ENCODE measurements at places on chromosomes 1 and 21.

DNA sequence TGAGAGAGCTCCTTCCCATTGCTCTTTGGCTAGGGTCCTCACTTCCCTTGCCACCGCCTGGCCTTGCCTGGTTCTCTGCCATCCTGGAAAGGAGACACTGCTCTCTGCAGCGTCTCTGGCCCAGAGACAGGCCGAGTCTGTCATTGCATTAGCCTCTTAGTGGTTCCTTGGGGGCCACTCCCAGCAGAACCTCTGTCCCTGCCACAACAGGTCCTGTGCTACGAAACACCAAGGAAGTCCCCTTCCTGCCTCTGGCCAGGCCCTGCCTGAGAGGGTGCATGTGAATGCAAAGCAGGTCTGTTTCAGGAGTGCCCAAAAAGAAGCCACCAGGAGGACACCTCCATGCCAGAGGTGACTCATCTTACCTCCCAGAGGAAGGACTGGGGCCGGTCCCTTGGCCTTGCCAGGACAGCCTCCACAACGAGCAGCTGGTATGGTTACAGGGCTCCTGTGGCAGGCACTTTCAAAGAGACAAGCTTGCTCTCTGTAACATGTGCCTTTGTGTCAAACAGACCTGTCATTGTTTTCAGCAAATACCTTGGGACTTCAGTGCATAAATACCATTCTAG lies 59.6 kb downstream of the VPS26C start:
- peak; percentile 21 for DNase-seq

DNA sequence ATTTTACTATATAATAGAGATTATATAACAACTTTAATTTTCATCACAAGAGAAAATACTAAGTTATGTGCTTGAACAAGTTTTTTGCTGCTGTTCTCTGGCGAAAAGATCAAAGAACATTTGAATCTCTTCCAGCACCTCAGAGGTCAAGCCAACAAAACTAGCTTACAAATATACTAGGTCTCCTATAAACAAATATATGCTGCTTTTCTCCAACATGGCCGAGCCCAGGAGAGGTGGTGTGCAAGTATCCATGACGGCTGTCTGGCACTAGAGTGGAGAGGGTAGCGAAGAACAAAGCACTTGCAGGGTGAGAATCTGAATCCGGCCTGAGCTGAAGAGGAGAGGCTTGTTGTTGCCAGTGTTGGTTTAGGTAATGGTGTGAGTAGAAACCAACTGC lies 7.5 kb upstream of the FMO3 start:
- no peak for DNase-seq

DNA sequence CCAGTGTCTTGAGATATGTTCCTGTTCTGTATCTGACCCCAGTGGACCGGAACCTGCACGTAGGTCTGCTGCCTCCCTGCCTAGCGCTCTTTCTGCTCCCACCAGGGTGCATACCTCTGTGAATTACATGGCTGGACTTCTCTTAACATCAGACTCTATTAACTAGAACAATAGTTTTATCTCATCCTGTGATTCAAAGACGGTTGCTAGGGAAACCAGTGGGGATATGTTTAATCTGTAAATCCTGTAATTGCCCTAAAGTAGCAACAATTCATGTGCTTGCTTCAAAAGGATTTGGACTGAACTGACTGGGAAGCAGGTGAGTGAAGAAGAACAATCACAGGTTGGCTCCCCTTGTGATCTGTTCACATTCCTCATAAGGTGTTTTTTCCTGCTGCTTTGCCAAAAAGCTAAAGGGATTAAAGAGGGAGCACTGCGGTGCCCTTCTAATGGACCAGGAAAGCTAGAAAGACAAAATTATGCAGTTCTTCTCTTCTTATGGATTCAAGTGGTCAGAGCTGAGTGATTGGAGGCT lies 52.7 kb upstream of the DIRAS3 start:
- DNase-seq, result no peak

DNA sequence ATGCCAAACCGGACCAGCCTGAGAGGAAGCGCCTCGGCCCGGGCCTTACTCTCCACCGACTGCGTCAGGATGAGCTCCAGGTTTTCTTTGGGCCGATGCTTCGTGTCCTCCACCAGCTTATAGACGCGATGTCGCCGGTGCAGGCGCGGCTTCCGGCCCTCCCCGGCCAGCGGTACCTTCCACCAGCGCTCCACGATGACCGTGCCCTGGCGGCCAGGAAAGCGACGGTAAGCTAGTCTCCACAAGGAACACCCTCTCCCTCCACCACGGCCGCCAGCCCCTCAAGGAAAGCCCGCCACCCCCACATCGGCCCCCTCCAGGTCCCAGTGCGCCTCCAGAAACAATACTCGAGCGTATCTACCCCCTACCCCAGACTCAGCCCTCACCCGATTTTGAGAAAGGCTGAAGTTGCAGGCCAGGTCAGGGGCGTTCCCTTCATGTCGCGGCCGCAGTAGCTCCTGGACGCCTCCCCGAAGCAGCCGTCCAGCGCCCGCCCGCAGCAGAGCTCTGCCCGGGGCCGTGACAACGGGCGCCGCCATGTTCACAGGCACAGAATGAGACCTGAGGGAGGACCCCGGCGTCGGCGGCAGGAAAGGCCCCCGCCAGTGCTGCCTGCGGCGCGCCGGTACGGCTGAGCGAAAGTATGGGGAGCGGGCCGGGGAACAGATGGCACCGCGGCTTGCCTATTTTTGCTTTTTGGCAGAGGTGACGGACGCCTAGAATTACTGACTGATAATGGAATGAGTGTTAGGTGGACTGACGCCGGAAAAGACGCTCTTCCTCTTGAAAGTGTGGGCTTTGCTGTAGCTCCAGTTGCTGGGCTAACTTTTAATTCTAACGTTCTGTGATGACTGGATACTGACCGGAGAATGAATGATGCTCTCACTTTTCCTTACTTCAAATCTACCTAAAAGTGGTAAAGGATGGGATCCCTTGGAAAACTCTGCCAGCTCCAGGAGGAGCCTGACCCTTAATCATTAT lies at the start of gene MRPL9:
Gene MRPL9 (minus strand): TSS at position 556 of the 981 bp plus-strand sequence. CDS start 17 bp downstream, at position 539.
- peak; percentile 74 for DNase-seq

DNA sequence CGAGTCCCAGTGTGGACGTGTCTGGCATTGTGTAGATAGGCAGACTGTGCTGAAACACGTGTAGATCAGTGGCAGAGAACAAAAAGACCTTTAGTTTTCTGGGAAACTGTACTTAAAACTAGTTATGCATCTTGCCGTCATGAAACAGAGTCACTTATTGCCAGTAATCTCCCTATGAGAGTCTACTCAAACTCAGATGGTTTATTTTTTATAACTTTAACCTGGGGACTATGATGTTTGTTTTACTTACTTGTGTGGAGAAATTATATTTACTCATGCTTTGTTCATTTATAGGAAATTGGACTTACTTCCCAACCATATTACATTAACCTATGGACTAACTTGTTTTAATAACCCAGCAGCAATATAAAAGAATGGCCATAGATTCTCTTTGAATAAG lies 54.1 kb upstream of the ABCG1 start:
- DNase-seq, result no peak

- no peak for DNase-seq
Observed at GRCh38 chr1:212597487-212597886, 11.1 kb upstream of the ATF3 start.

GRCh38 chr1:192485692-192486436 lies 89.7 kb upstream of the RGS1 start:
- DNase-seq, result no peak

GRCh38 chr1:168865850-168866620 lies 137.0 kb upstream of the DPT start:
- no peak for DNase-seq

- DNase-seq, result no peak
Observed at GRCh38 chr1:100321506-100321905, 30.8 kb upstream of the CDC14A start.

DNA sequence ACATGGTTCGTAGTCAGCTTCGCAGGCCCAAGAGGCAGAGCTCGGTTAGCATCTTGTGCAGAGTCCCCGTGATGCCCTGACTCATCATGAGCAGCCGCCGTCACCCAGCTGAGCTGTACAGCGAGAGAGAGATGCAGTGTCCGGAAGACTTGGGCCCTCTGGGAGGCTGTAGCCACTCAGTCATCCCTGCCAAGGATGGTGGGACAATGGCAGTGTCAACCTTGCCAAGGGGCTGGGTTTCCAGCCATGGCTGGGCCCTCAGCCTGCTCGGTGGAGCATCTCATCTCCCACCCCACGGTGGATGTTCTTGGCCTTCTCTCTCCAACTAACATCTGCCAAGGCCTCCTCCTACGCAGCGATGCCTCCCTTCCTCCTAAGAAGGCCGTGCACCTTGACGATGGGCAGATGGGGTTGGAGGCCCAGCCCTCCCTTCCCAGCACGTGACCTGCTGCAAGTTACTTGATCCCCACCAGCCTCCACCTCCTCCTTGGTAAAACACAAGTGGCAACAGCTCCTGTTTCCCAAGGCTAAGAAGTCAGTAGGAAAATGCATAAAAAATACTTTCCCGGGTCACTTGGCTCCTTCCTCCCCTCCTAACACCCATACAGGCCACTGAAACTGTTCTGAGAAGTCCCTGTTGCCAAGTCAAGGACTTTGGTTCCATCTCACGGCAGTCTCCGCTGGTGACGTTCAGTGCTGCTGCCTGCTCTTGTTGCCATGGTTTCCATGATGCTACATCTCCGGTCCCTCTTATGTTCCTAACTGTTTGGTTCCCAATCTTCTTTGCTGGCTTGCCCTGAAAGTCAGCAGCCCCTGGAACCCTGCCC lies 384.7 kb upstream of the VAMP3 start:
- no peak for DNase-seq

GRCh38 chr1:232657426-232658005 lies 27.6 kb upstream of the SIPA1L2 start:
- no peak for DNase-seq

DNA sequence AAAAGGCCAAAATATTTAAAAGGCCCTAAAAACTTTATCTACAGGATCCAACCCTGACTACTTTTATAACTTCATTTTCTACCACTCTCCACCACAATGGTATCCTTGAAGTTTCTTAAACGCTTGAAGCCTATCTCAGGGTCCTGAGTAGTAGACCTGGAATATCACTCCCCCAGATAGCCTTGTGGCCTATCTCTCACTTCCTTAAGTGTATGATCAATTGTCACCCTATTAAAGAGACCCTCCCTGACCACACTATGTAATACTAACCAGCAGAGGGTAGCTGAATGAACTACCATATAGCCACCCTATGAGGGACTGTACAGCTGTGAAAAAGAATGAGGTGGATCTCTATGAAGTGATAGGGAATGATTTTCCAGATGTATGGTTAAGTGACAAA lies 5.6 kb downstream of the CD58 start:
- no peak for DNase-seq

DNA sequence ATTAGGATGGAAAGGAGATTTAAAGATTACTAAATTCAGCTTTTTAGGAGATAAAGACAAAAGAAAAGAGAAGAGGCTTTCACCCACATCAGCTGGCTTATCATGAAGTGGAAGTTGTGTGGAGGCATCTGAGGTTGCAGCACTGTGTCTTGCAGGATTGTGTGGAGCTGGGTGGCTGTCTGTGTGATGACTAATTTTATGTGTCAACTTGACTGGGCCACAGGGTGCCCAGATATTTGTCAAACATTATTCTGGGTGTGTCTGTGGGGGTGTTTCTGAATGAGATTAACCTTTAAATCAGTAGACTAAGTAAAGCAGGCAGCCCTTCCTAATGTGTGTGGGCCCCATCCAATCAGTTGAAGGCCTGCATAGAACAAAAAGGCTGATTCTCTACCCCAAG lies 3.9 kb downstream of the KCNA10 start:
- no peak for DNase-seq

DNA sequence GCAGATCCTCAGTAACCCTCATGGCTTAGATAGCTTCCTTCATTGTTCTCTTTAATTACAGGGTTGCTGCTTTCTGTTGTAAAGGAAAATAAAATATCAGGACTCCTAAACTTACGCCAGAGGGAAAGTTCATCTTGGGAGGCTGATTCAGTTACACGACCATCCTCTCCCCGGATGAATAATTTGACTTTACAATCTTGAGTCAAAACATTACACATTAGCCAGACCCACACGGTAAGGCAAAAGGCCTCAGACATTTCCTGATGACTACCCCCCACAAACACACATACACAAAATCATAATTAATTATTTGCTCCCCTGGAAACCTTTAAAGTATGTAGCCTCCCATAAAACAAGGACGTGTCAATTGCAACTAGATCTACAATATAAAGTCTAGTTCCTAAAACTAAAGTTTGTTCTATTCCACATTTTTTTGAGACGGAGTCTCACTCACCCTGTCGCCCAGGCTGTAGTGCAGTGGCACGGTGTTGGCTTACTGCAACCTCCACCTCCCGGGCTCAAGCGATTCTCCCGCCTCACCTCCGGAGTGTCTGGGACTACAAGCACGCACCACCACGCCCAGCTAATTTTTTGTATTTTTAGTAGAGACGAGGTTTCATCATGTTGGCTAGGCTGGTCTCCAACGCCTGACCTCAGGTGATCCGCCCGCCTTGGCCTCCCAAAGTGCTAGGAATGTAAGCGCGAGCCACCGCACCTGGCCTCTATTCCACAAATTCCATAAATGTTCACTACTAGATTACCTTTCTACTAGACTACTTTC lies 830 bp upstream of the PRDX1 start:
- no peak for DNase-seq

DNA sequence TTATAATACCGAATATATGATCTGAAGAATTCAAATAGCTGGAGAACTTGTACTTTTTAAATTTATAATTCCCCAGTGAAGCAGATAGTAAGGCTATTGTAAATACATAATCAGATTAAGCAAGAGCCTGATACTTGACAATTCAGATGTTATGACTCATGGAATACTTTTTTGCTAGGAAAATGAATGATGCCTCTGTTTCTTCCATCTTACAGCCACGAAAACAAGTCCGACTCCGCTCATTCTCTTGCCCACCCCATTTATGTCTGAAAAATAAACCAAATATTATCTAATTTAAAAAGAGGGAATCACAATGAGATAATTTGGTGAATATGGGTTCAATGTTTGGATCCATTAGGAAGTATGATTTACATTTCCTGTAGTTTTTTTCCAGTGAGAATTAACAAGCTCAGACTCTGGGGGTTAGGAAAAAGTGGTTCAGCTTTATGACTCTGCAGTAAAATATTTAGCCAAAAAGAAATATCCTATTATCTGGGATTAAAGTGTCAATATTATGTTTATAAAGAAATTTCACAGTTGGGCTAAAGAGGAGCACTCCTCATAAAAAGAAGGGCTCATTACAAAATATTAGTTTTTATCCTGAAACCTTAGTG lies 50.4 kb upstream of the DAB1 start:
- no peak for DNase-seq

DNA sequence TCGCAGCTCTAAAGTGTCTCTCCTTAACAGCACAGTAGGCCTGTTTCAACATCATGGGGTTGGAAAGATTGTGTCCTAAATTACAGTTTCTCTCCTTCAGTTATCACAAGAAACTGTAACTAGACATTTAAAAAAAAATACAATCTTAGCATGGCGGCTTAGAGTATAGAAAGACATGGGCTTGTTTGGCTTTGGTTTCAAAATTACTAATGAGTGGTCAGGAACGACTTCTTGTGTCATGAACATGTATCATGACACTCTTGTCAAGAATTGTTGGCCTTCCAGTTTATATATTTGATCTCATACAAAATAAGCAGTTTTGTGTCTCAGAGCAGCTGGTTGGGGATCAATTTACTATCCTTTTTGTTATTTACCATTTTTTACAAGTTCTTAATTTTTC lies 2.1 kb downstream of the GJA8 start:
- no peak for DNase-seq
